ENCODE measurements at places on chromosomes 1 and 21.

DNA sequence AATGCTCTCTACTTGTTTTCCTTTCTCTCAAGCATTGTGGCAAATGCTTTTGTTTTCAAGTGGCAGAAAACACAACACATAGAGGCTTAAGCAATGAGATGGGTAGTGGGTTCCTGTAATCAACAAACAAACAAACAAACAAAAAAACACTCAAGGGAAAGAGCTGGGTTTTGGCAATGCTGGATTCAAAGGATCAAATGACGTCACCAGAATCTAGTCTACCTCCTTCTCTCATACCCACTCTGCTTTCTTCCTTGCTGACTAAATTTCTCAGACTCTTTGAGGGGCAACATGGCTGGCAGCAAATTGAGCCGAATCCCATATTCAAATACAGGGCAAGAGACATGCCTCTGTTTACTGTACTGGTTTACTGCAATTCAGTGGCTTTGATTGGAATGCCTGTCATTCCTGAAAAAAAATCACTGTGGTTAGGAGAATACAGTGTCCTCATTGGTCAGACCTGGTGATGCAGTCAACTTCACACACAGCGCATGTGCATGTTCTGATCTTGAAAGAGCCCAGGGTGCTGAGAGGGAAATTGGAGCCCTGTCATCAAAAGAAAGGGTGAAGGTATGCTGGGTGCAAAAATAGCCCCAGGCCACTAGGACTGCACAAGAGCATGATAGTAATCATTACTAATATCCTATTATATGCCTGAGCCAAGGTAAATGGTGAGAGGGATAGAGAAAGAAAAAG, 356.2 kb downstream of the KCTD3 start:
- no peak for DNase-seq

DNA sequence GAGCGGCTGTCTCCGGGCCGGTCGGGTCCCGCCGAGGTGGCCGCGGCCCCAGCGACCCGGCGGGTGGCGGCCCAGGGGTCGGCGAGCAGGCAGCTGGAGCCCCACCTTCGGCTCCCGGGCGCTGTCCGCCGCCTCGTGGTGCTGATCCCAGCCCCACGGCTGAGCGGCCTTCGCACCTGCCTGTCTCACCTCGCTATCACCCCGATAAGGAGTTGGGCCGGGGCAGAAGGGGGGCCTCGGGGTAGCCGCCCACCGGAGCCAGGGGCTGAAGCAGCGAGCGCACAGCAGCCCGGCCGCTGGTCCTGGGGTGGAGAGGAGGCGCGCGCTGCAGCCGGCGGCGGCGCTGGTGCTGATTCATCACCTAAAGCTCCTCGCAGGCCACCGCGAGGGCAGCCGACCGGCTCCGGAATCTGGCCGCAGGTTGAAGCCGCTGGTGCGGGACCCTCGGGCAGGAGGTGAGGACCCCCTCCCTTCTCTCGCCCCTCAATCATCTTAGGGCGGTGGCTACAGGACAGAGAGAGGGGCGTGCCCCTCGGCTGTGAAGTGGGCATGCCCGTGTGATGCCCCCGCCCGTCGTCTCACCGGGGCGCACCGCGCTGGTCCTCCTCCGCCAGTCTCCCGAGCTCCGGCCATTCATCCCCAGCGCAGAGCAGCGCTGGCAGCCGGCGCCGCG, 575 bp downstream of the TRIM67 start:
- peak; percentile 85 for DNase-seq

- DNase-seq = no peak
Measured at GRCh38 chr21:46160907-46161632, 5.7 kb upstream of the FTCD start.

GRCh38 chr1:146012703-146013558, 8.6 kb downstream of the HJV start:
- peak; percentile 34 for DNase-seq

DNA sequence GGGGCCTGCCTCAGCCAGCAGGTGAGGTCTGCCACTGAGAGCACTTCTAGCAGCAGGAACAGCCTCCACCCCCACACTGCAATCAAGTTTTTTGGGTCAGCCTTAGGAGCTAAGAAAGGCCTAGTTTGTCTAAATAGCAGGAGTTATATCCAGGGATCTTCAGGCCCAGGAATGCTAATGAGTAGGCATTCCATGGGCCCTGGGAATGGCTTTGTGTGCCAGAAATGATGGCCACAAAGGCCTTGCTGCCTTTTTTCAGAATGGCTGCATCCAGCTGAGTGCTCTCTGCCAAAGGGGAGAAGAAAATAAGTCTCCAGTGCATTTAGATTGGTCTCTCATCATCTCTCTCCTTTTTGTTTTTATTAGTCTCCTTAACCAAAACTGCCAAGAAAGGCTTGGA, 2.8 kb downstream of the MRTO4 start:
- DNase-seq = no peak

DNA sequence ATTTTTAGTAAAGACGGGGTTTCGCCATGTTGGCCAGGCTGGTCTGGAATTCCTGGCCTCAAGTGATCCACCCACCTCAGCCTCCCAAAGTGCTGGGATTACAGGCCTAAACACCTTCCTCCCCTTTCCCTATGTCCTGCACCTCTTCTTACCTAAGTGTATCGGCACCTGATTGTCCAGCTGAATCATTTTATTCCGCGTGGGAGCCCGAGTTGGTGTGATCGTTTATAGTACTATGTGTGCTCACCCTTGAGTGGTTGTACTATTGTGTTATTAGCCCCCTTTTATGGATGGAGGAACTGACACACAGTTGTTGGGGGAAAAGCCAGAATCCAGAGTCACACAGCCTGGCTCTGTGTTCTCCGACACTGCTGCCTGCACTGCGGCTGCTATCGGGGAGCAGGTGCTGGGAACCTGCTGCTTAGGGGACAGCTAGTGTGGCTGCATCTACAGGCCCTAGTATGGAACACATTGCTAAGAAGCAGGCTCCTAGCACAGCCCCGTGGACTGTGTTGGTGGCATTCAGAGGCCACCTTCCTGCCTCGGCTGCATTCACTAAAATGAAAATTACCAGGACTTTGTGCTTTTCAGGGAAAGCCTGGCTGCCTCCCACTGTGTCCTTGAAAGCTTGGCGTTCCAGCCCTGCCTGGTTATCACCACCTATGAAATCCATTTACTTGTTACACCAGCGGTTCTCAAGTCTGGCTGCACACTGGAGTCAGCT, 21.6 kb downstream of the ENO1 start:
- no peak for DNase-seq

DNA sequence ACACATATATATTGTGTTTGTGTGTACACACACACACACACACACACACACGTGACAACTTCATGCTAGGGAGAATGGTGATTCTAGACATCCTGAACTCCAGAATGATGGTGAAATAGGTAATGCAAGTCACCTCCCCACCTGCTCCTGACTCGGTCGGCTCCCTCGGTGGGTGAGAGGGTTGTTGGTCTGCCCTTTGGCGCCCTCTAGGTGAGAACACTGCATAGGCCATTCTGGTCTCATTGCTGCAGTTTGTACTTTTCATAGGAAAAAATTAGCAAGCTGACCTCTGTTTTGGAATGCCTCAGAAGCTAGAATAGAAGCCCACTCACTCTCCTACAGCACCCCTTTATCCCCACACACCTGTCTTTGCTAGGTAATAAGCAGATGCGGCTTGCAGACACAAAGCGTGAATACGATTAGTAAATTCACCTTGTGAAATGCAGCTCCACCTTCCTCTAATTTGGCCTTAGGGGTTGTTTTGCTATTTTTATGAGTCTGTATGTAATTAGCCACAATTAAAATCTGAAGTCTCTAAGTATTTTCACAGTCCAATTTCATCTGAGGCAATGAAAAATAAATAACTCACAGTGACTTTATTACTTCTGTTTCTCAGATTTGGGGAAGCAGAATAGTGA, 130.0 kb upstream of the KCNJ15 start:
- peak; percentile 12 for DNase-seq

DNA sequence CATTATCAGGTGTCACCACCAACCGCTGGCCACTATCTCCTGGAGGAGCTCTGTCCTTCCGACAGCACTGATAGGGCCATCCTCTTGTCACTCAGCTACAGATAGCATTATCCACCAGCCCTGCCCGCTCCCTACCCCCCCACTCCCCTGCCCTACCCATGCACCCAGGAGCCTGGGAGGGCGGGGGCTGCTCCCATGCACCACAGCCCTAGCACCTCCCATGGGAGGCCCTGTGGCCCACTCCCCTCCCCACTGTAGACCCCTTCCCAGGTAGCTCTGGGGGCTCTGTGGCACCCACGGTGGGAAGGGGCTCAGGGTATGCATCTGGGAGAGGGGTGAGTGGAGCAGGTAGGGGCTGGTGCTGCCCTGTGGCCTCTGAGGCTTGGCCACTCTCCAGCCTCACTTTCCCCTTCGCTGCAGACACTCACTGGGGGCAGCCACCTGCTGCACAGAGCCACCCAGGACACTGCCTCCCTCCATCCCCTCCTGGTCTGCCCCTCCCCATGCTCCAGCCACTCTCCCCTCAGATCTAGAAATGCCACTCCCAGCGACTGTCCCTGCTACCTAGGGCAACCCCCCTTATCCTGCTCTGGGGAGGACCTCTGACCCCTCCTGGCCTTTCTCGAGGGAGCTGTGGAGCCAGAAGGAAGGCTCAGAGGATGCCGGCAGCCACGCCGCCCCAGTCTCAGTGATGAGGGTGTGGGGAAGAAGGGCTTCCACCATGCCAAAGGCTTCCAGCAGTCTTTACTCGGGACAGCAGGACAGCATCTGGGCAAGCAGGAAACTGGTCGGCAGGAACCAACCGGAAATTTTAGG, 58.5 kb downstream of the WNT9A start:
- peak; percentile 37 for DNase-seq

- DNase-seq = peak; percentile 81
Measured at GRCh38 chr21:42258150-42258884, 39.4 kb downstream of the ABCG1 start.

GRCh38 chr1:29162476-29163138, 19.1 kb downstream of the SRSF4 start:
- no peak for DNase-seq

- no peak for DNase-seq
Measured at GRCh38 chr1:214124915-214125314, 137.1 kb downstream of the PROX1 start.

DNA sequence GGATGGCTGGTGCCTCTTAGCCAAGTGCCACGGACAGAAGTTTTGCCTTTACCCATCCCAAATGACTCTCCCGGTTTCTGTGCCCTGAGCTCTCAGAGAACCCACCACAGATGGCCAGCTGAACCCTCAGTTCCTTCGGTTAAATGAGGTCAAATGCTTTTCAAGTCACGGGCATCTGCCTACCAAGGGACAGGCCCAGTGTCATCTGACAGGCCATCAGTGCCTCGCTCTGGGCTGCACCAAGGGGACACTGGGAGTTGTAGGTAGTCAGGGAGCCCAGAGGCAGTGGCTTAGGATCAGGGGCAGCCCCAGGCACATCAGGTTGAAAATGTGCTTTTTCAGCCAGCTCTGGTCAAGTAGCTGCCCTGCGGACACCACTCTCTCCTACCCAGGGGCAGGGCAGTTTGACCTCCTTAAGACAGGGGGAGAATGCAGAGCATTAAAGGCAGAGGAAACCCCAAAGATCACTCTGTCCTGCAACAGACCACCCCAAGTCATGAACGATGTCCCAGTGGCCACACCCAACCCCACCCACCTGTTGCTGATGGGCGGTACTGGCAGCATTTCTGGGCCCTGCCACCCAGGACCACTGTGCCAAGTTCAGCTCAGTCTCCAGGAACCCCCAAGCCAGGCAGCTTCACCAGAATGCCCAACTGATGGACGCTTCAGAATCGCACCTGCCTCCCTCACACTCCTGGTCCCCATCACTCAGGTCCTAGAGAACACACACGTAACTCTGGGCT, 60.7 kb downstream of the CASZ1 start:
- no peak for DNase-seq

DNA sequence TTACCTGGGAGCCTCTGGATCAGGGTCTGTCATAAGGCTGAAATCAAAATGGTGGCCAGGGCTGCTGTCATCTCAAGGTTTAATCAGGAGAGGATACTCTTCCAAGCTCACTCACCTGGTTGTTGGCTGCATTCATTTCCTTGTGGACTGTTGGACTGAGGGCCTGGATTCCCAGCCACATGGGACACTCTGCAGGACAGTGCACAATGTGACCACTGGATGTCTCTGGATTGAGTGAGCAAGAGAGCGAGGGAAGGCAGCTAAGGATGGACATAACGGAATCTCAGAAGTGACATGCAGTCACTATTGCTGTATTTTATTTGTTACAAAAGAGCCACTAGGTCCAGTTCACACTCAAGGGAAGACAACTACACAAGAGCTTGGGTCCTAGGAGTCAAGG, 229.1 kb downstream of the S1PR1 start:
- no peak for DNase-seq

DNA sequence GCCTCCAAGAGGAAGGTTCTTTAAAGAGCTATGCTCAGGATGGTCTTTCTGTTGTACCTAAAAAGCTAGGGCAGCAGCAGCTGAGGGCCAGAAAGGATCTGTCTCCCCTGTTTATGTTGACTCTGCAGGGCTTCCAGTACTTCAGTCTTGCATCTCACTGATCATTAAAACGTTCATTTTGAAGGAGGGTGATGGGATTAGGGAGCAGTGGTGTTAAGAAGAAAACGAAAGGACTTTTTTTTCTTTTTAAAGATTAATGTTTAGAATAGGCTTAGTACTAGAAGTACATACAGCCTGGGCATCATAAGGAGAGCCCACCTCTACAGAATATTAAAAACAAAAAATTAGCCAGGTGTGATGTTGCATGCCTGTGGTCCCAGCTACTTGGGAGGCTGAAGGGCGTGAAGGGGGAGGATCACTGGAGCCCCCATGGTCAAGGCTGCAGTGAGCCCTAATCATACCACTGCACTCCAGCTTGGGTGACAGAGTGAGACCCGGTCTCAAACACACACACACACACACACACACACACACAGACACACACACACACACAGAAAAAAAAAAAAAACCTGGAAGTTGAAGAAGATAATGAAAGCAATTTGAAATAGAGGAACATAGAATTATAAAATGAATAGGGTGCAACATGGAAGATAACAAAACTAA, 2.9 kb downstream of the CR1L start:
- no peak for DNase-seq

- DNase-seq = no peak
Measured at GRCh38 chr21:42533963-42534355, 20.3 kb downstream of the SLC37A1 start.

DNA sequence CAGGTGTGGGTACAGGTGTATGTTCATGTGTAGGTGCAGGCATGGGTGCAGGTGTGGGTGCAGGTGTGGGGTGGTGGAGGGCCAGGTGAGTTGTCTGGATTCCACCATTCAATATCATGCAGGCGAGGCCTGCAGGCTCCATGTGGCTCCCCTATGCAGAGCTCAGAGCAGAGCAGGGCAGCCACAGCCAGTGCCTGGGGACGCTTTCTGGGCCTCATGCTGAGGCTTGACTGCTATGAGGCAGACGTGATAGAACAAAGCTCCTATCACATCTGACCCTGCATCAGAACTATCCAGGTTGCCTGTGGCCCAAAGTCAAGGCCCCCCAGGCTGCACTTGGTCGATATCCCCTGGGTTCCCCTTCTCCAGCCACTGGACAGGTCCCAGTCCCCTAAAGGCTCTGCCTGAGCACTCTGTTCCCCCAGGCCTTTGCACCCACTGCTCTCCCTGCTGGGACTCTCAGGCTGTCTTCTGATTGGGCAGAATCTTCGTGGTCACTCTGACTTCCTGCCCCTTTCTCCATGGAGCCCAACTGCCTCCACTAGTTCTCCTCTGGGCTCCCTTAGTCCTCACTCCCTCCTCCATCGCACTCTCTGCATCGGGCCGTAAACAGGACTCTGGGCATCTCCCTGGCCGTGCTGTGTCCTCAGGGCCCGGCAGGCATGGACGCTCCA, 78.6 kb upstream of the ACTL8 start:
- no peak for DNase-seq
